ENCODE measurements at places on chromosomes 7 and 10. TPM values are rescaled to one million over a fixed set of nuclear protein-coding genes. Genes with fewer than 3 reads are reported as not detected.

DNA sequence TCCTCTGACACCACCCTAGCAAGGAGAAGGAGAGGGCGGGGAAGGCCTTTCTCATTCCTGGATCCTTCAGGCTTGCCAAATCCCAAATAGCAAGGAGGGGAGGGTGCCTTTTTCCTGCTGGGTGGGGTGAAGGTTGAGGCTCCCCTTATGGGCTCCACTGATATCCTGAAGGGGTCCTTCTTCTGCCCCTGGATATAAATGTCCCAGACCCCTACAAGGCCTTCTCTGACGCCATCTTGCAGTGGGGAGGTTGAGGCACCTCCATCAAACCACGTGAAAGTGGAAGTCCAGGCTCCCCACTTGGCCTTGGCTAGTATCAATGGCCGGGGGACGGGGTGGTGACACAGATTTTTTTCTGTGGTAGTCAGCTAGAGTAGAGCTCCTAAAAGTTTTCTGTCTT is 371.3 kb downstream of the GLRX3 start:
- no peaks in the 10 kb centered on the region for H3K4me1 ChIP-seq
- no peak overlapping the region for H3K4me3 ChIP-seq
- H3K36me3 ChIP-seq, result no peaks in the 10 kb centered on the region
- H3K27ac ChIP-seq, result no peak overlapping the region

The PRSS37 gene
- total RNA-seq, result not detected

The ETV1 gene
- not detected for total RNA-seq

GRCh38 chr10:3805791-3806461 is 20.9 kb upstream of the KLF6 start:
- no peak overlapping the region for H3K27ac ChIP-seq
- no peaks in the 10 kb centered on the region for H3K27me3 ChIP-seq
- H3K36me3 ChIP-seq, result no peaks in the 10 kb centered on the region
- peak; percentile 45 for DNase-seq
- H3K4me3 ChIP-seq, result peak overlapping the region; percentile 10

The DLG5 gene
- 2.6 TPM for total RNA-seq

DNA sequence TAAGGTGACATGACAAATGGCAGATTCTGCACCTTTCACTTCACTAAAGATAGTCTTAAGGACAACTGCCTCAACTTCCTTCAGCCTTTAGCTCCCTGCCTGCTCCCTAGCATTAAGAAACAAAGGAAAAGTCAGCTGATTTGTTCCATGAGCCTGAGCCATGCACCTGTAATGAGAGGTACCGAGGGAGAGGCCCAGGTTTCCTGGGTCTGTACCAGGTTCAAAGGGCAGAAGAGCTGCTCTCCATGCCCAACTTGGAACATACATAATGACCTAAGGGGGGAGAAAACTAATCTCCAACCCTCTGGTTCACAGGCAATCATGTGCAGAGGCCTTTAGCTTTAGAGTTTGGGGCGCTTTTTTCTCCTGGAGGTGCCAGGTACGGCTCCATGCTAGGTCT is 111.2 kb downstream of the JAZF1 start:
- no peaks in the 10 kb centered on the region for H3K36me3 ChIP-seq
- no peak overlapping the region for H3K4me3 ChIP-seq
- no peak overlapping the region for H3K27ac ChIP-seq
- no peak for DNase-seq
- H3K27me3 ChIP-seq, result no peaks in the 10 kb centered on the region
- H3K4me1 ChIP-seq, result no peaks in the 10 kb centered on the region

The PNLIPRP3 gene
- total RNA-seq, result not detected

DNA sequence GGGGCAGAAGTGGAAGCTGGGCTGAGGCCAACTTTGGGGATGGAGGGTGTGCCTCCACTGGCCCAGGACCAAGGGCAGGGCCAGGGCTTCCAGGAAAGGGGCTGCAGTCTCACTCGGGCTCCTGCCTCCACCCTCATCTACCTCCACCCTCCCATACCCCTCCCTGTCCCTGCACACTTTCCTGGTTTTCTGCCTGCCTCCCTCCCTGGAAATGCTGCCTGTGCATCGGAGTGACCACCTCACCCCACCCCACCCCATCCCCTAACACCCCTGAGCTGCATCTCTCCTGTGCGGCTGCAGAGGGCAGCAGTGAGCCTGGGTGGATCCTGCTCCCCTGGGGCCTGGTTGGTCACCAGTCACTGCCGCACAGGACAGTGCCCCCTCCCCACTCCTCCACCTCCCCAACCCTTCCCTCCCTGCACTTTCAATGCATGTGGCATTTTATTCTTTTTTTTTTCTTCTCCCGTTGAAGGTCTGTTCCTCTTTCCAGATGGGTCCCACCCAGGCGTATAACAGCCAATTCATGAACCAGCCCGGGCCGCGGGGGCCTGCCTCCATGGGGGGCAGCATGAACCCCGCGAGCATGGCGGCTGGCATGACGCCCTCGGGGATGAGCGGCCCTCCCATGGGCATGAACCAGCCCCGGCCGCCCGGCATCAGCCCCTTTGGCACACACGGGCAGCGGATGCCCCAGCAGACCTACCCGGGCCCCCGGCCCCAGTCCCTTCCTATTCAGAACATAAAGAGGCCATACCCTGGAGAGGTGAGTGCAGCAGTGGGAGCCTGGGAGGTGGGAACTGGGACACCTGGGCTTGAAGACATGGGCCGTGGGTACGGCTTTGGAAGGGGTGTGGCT is 54.1 kb upstream of the PPIF start:
- no peak overlapping the region for H3K4me3 ChIP-seq
- H3K36me3 ChIP-seq, result peaks cover 16% of the 10 kb centered on the region
- peak; percentile 51 for DNase-seq
- no peak overlapping the region for H3K27ac ChIP-seq
- no peaks in the 10 kb centered on the region for H3K27me3 ChIP-seq

GRCh38 chr10:69912589-69912988 is 110.9 kb downstream of the COL13A1 start:
- no peaks in the 10 kb centered on the region for H3K4me1 ChIP-seq
- no peak overlapping the region for H3K4me3 ChIP-seq
- no peak for DNase-seq
- H3K36me3 ChIP-seq, result no peaks in the 10 kb centered on the region
- H3K27ac ChIP-seq, result no peak overlapping the region
